Stimulated activated memory B cell treated with anti-CD40 and anti-IgM and Interleukin-4, amounts not matched to agents 10 μg/mL and 1 μg/mL and 100 μg/mL, for 72 hours (primary cell): ENCODE measurements at places on chromosomes 1 and 21.

- no peak for ATAC-seq
Observed at GRCh38 chr1:164630626-164631396, 71.8 kb downstream of the PBX1 start.

- ATAC-seq = peak; percentile 64
Observed at GRCh38 chr1:175757381-175758015, 14.1 kb upstream of the TNR start.

- ATAC-seq = no peak
Observed at GRCh38 chr1:43460988-43461693, 7.4 kb upstream of the HYI start.

DNA sequence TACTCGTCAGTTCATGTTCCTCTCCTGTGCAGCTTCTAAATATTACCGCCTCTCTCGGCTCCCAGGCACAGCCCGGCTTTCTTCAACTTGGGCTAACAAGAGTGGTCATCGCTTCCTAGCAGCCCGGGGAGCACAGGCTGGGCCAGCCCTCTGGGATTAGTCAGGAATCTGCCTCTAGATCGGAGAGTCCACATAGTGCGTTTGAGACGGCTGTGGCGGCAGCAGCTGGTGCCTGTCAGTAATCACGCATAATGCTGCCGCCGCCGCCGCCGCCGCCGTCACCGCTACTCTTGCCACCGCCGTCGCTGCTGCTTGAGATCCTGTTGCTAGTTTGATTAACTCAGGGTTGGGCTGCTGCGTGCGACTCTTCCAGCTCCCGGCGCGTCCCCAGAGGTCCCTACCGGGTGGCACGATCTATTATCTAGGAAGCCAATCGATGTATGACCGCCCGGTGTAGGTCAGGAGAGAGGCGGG, at the start of gene RXRG:
TSS of gene RXRG (minus strand) at position 230 of the 474 bp plus-strand sequence. CDS start 233 bp downstream, outside the sequence.
- ATAC-seq = no peak

GRCh38 chr1:213273546-213273945, 222.5 kb downstream of the RPS6KC1 start:
- ATAC-seq = no peak

DNA sequence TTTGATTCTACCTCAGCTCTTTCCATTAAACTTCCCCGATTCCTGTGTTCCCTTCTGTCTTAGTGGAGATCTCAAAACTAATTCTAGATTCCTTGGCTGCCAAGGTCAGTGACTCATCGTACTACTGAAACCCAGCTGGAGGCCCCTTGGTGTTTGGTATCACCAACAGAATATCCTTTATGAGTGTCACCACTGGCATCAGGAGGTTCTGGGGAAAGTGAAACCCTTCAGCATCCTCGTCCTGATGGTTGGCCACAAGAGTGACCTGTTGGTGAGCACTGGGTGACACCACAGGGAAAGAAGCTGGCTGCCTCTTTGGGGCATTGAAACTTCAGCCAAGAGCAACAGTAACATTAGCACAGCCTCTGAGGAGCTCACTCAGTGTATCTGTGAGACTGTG, 9.6 kb downstream of the RAB42 start:
- no peak for ATAC-seq

GRCh38 chr1:30571380-30571779, 152.0 kb downstream of the MATN1 start:
- no peak for ATAC-seq

GRCh38 chr1:201637282-201638079, 98.6 kb downstream of the NAV1 start:
- no peak for ATAC-seq

DNA sequence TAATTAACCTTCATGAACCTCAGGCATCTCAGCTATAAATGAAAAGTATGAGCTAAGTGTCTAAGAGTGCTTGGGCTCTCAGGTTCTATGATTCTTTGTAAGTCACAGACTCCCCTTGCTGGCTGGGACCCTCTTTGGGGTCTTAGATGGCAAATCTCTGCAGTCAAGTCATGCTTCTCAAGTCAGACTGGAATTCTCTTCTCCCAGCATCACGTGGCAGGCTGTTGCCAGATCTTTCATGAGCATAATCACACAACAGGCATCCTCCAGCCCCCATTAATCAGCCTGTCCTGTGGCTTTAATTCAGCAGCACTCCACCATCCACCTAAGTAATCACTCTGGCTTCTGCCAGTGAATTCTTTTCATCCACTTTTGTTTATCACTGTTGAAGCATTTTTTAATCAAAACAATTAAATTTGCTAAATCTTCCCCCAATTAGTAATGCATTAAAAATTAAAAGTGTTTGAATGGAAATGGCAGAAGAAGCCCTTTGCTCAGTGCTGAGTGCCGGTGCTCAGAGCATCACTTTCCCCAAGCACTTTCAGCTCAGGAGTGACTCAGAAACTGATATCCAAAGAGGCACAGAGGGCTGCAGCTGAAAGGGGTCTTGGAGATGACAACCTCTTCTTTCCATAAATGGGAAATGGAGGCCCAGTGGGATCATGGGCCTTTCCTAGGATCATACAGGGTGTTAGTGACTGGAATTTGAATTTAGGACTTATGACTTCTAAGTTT, 50.2 kb downstream of the C8A start:
- no peak for ATAC-seq

DNA sequence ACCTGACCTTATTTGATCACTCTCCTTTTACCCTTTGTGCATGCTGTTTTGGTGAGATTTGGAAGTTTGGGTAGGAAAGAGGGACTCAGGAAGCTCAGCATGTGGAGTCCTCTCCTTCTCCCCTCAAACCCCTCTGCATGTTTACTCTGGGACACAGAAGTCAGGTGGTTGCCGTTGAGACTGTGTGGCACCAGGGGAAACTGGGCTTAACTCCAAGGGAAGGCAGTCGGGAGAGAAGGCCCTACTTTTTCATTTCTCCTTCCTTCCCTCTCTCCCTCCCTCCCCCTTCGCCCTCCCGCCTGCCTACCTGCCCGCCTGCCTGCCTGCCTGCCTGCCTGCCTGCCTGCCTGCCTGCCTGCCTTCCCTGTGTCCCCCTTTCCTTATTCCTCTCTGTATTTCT, 34.8 kb upstream of the TTC22 start:
- no peak for ATAC-seq

- no peak for ATAC-seq
Observed at GRCh38 chr1:70247768-70248167, 26.6 kb downstream of the SRSF11 start.

DNA sequence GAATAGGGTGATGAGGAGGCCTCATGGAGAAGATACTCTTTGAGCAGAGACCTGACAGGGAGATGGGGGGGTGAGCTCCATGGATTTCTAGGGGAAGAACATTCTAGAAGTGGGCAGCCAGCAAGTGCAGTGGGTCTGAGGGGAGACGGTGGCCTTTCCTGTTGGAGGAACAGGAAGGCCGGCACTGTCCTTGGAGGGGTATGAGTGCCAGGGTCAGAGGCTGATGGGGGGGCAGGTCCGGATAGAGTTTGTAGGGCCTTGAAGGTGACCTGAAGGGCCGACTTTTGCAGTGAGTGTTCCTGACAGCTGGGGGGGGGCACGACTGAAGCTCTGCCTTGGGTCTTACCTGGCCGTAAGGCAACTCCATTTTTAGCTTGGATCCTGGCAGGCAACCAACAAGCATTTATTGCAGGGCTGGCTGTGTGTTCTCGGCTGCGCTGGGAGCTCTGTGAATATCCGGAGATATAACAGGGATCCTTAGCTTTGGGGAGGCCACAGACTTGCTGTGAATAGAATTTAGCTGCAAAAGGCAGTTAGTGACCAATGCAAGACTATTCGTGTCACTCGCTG, 130.6 kb downstream of the MRPS6 start:
- ATAC-seq = no peak

DNA sequence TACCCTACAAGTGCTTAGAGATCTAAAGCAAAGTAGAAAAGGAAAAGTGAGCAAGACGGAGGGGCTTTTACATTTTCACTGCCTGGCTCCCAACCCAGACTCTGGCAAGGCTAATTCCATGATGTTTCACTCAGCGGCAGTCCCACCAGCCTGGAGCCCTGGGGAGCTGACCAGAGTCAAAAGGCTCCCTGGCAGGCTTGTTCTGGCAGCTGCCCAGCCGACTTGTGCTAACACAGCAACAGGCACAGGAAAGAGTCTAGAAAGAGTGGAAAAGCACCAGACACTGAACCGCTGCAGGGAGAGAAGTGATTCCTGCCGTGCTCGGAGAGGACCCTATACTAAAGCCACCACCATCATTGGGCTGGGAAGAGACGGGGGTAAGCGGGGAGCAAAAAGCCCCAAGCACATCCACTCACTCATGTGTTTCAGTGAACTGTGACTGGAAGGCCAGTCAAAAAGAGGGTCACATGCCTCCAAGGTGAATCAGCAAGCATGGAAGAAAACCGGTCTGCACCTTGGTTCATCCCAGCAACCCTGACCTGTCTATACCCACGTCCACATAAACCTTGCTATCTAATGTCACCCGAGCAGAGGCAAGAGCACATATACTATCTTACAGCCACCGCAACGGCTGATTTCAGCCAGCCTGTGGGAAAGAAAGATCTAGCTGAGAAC, 8.0 kb downstream of the SMIM12 start:
- ATAC-seq = no peak

DNA sequence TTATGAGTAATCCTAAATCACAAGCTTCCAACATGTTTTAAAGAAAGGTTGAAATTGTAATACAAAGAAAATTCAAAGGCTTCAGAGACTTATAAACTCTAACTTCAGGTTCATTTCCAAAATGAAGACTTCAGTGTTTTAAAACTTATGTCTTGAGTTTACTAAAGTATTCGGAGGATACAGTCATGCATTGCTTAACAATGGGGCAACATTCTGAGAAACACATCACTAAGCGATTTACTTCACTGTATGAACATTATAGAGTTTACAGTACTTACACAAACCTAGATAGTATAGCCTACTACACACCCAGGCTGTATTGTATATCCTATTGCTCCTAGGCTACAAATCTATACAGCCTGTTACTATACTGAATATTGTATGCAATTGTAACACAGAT, 38.3 kb downstream of the CEP170 start:
- ATAC-seq = no peak

DNA sequence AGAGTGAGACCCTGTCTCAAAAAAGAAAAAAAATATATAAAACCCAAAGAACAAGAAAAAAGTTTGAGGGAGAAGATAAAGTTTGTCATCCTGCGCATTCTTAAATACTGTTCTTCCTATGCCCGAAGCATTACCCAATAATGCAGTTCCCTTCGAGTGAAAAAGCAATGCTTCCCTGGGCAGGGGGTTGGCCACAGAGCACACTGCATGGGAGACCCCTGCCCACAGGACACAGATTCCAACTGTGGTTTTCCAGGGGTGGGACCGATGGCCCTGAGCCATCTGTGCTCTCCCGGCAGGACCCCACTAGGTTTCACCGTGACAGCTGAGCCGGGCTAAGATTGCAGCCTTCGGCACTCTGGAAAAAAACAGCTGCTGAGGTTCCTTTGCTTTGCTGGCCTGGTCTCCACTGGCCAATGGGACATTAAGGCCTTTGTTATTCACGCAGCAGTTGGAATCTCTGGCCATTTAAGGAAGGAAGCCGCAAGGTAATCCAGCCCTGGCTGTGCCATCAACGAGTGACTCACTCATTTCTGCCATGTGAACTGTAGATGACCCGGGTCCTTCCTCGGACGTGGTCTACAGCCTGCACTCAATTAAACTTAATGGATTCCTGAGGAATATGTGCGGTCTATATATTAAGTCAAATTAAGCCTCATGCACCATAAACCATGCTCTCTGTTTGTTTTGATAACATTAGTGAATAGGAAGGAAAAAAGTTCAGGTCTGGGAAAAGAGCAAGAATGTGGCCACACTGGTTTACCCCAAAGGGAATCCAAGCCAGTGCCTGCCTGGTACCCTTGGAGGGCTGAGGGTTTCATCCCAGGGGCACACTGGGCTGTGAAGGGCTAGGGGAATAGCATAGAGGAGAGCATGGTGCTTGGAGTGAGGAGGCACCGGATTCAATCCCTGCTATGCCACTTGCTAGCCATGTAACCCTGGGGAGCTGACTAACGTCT, 163.2 kb downstream of the ZBTB18 start:
- no peak for ATAC-seq

DNA sequence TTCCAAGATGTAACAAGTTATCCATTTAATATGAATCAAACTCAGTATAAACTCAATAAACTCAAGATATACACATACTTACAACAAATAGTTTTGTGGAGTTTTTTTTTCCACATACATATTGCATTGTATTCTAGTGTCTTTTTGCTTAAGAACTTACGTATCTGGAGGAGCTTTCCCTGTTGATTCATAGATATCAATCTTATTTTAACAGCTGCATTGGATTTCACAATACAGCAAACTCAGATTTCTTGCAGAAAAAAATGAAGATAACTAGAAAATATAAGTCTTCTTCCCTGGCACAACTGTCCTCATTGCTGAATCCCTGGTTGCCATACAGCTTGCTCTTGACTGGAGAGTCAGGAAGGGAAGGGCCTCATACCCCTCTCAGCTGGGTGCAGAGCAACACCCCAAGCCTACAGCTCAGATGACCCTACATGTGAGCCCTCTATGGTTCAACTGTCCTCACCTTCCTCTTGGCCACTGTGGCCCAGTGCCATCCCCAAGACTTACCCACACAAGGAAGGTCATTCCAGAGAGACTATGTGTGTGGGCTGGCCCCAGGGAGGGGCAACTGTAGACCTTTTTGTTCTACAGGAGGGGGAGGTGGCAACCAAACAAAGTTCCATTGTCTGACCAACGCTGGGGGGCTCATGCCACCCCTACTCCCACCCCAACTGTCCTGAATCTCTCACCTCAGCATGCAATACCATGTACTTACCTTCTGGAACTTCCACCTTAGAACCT, 1.7 kb downstream of the MPZ start:
- ATAC-seq = no peak

GRCh38 chr1:37288900-37289299, 185.5 kb upstream of the ZC3H12A start:
- peak; percentile 99 for ATAC-seq

GRCh38 chr1:211082824-211083223, 51.1 kb downstream of the KCNH1 start:
- peak; percentile 12 for ATAC-seq

DNA sequence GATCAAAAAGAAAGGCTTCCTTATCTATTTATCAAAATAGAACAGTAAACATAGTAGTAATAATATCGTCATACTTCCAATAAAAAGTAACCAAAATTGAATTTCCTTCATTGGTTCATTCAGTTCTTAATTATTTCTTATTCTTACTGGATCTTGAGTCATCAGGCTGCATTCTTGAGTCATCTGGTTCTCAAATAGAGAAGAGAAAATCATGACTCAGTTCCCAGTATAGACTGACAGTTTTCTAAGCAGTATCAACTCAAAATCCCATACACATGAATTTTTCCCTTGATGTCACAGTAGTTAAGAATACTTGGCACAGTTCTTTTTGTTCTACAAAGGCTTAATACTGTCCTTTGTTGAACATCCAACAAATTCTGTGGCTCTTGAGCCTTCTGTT, 626.9 kb upstream of the ADGRL4 start:
- peak; percentile 64 for ATAC-seq

DNA sequence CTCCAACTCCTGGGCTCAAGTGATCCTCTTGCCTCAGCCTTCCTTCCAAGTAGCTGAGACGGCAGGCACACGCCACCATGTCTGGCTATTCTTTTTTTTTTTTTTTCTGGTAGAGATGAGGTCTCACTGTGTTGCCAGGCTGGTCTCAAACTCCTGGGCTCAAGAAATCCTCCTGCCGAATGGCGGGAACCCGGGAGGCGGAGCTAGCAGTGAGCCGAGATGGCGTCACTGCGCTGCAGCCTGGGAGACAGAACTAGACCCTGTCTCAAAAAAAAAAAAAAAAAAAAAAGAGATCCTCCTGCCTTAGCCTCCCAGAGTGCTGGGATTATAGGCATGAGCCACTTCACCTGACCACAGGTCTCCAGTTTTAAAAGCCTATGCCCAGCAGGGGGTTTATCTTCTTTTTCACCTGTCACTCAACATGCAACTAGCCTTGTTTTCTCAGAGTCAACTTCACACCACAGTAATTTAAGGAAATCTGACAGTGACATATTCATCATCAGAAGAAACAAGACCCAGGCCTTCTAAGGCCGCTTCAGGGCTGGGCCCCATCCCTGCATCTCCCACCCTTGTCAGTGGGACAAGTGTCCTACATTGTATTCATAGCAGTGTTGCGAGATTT, 38.3 kb upstream of the GALNT2 start:
- no peak for ATAC-seq
